ENCODE measurements at places on chromosomes 11 and 22.

GRCh38 chr11:95680169-95680929 lies 109.2 kb downstream of the FAM76B start:
- no peak for DNase-seq

- no peak for DNase-seq
Observed at GRCh38 chr11:94148189-94148588, 19.5 kb downstream of the PANX1 start.

DNA sequence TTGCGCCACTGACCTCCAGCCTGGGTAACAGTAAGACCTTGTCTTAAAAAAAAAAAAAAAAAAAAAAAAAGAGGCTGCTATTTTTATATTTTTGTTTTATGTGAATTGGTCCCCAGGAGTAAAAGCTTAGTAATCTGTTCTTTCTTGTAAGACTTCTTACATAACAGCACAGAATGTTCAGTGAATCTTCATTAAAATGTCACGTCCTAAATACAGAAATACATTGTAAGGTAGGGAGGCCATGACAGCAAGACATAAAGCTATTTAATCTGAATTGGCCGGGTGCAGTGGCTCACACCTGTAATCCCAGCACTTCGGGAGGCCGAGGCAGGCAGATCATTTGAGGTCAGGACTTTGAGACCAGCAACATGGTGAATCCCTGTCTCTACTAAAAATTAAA lies 64.2 kb downstream of the BID start:
- DNase-seq: no peak

DNA sequence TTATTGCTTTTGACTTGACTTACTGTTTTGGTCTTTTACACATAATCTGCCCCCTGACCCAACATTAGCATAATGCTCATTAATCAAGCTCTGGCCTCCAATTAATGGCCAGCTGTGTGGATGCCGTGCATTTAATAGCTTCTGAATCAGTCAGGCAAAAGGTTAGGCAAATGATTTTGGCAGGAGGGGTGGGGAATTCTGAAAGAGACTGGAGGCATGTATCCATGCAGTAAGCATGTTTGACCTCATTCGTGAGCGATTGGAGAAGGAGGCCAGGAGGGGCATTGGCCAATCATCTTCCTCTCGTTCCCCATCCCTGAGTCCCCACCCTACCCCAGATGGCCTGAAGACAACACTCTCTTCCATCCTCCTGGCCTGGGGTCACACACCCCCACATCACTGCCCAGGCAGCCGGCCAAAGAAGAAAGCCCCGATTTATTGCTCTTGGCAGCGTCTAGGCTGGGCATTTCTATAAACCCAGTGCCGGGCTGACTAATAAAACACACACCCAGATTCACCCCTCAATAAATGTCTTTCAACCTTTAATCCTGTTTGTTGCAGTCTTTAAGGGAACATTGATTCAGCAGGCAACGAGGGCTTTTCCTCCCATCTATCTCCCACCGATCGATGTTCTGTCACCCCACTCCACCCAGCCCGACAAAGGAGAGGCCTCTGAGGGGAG lies 150.0 kb downstream of the OPCML start:
- DNase-seq: no peak

DNA sequence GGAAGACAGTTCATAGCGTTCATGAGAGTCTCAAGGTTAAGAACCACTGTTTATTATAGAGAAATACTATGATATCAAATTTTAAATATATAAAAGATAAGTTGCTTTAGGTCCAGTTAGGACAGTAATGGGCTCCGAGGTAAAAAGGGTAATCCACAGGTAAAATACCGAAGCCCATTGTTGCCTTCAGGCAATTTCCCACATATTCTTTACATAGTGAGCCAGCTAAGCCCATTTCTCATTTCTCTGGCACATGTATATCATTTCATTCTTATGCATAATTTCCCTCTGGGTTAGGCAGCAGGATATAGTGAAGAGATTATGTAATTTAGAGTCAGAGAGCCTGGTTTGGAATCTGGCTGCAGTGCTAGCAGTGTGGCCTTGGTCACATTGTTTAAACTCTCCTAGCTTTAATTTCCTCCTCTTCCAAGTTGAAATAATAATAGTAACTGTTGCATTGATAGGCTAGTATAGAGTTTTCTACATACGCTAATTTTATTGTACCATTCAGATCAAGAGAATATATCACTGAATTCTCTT lies 7.6 kb upstream of the POU2AF1 start:
- no peak for DNase-seq

GRCh38 chr22:49915610-49916009 lies 2.6 kb downstream of the ALG12 start:
- no peak for DNase-seq

GRCh38 chr11:44309478-44310205 lies at the start of gene ALX4:
Gene ALX4 (minus strand): TSS chr11:44310139. CDS start chr11:44310062, 77 bp downstream.
- no peak for DNase-seq

Data from Panc1 (cell line).